Activated CD4-positive, alpha-beta T cell treated with anti-CD3 and anti-CD28 coated beads, Interleukin-2, amount 50 U/mL, for 16 hours (primary cell): ENCODE measurements at places on chromosomes 6 and 20.

DNA sequence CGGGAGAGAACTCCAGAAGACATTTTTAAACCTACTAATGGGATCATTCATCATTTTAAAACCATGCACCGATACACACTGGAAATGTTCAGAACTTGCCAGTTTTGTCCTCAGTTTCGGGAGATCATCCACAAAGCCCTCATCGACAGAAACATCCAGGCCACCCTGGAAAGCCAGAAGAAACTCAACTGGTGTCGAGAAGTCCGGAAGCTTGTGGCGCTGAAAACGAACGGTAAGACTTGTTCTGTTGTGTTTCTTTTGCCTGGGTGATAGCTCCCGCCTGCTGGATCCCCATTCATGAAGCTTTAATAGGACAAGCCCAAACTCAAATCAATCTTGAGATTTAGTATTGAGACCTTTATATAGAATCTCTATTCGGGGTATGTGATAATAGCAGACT lies 4.2 kb downstream of the TNFAIP3 start:
- DNase-seq = no peak

- DNase-seq = no peak
Observed at GRCh38 chr6:11722805-11723631, 55.6 kb downstream of the ADTRP start.

- peak; percentile 10 for DNase-seq
Observed at GRCh38 chr20:23200914-23201313, 114.8 kb upstream of the CD93 start.

DNA sequence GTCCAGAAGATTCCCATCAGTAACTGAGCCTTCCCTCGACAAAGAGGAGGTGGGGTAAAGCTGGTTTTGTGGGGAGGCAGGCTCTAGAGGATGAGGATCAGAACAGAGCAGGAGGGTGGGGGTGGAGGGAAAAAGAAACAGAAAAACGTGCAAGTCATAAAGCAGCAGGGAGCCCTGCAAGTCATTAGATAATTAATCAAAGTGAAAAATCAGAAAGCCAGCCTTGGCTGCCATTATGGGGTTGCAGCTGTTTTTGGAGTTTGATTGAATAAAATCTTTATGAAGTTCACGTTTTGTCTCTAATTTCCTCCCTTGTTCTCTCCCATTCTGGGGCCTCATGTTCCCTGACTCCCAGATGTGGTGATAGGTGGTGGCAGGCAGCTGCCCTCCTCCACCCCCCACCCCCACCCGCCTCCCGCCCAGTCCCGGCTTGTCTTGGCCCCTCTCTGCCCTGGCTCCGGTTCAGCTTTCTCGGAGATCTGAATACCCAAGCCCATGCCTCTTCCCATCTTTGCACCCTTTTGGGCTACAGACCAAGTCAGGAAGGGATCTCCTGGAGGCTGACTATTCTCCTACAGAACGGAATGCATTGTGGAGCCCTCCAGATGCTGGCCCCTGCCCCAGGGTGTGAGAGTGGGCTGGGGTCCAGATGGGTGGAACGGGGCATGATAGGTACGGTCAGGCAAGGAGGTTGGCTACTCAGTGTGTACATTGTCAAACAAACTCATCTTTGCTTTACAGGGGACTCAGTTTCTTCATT lies 141.8 kb downstream of the CDC5L start:
- DNase-seq = no peak

DNA sequence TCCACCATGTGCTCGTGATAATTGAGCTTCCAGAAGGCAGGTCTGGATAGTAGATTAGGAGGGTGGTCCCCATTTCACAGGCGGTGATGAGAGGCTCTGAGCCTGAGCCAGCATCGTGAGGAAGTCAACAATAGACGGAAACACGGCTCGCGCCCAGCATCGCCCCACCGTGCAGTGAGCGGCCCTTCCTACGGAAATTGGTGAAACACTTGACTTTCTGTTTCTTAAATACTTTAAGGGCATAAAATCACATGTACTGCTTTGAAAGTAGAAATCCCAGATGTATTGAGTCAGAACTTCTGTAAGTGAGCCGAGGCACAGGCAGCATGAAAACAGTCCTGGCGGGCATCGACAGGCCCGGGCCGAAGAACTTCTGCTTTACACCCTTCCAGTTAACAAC lies 4.3 kb upstream of the KIF25 start:
- no peak for DNase-seq

GRCh38 chr6:119957195-119957594 lies 607.6 kb upstream of the MAN1A1 start:
- no peak for DNase-seq

DNA sequence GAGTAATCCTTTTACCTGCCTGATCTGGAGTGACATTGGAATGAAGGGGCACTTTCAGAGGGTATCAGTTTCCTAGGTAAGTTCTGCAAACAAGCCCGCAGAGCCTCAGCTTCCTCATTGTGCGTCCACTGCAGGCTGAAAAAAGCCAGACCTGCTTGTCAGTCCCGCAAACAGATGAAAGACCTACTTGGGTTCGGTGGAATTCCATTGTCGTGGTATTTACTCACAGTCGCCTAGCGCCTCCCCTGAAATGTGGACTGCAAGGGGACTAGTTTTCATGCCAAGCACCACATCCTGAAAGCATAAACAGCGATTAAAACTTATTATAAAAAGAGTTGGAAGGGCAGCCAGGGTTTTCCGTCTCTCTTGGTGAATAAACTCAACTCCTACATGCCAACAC lies 121.5 kb downstream of the PAX1 start:
- no peak for DNase-seq
